ENCODE measurements at places on chromosomes 6 and 20.
A peak's percentile ranks its signal among the peaks of the same experiment; 100 is the strongest.

- no peak for DNase-seq
Measured at GRCh38 chr20:59606566-59606965, 2.2 kb downstream of the PHACTR3 start.

- DNase-seq = no peak
Measured at GRCh38 chr6:20061952-20062351, 150.3 kb downstream of the MBOAT1 start.

- no peak for DNase-seq
Measured at GRCh38 chr6:139007428-139007827, 19.4 kb upstream of the REPS1 start.

DNA sequence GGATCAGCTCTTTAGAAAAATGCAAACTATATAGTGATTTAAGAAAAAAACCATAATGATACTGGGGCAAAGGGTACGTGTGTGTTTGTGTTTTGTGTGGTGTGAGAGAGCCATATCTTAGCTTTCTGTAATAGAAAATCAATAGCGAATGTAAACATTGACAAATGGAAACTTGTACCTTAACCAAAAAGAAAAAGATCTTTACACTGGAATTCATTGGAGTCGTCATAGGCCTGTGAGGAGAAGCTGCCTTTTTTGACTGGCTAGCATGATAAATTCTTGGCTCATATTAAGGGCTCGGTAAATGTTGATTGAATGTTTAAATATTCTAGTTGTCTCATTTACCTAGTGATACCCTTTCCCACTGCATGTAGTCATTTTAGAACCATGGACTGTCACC lies 161.8 kb upstream of the ASCC3 start:
- DNase-seq = no peak

DNA sequence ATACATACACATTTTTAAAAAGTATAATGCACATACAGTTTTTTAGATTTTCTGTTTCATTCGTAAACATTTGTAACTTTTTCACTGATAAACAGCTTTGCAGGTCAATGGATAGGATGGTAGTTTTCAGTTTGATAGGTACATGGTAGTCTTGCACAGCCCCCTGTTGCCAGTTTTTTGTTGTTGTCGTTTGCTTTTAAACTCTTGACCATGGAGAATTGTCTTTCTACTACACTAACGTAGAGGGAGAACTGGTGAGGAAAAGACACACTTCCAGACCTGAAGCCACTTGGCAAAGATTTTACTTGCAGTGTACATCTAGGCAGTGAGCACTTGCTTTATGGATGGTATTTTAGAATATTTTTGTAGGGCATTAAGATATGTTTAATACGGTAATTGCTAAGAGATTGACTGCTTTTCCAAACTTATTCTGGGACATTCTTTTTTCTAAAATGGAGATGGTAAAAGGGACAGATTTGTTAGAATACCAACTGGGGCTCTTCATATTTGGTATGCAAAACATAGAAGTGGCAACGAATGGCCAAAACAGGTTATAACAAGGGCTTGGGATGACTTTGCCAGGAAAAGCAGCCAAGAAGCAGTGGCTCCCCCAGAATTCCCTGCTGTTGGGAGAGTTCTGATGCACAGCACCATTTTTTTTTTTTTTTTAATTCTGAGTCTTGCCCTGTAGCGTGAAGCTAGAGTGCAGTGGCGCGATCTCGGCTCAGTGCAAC lies 1.5 kb downstream of the PYGB start:
- DNase-seq = no peak

DNA sequence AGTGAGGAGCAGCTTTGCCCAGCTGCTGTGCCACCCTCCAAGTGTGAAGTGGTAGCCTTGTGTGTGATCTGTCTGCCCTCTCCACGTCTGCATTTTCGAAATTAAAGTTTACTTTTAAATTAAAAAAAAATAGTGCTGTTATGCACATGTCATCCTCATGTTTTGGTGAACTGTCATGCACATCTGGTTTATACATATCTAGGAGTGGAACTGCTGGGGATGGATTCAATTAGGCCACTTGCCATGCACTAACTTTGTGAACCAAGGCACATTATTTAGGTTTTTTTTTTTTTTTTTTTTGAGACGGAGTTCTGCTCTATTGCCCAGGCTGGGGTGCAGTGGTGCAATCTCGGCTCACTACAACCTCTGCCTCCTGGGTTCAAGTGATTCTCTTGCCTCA lies 3.6 kb downstream of the GTSF1L start:
- DNase-seq = no peak

DNA sequence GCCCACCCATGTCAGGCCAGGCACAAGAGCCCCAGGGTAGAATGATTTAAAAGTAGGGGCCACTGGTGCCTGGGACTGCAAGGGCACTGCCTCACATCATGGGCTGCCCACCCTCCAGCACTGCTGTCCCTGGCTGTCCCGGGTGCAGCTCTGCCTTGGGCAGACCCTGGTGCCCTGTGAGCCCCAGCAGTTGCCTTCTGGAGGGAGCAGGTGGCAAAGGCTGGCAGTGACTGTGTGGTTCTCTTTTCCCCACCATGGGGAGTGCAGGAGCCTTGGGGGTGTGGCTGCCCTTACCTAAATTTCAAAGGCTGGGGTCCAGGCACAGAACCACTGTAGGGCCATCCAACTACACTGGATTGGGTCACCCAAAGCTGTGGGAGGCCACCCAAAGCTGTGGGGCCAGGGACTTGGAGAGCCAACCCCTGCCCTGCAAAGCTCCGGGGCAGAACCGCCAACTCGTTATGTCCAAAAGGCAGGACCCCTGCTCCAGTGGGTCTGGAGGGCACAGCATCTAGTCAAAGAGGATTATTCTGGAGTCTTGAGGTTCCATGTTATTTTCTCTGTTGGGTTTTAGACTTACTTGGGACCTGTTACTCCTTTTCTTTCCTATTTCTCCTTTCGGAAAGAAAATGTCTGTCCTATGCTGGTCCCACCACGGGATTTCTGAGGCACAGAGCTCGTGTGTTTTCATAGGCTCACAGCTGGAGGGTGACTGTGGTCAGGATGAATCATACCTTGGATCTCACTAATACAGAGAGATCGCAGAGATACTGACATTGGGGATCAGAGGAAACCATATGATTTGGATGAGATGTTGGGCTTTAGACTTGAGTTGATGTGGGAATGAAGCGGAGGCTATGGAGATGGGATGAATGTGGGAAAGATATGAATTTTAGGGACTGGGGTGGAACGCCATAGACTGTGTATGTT lies 65.3 kb downstream of the RAMACL start:
- DNase-seq = no peak

- DNase-seq = peak; percentile 84
Measured at GRCh38 chr6:34887753-34888513, at the start of gene TAF11. TAF11 (minus strand) TSS chr6:34888042; CDS start chr6:34887957, 85 bp downstream.

DNA sequence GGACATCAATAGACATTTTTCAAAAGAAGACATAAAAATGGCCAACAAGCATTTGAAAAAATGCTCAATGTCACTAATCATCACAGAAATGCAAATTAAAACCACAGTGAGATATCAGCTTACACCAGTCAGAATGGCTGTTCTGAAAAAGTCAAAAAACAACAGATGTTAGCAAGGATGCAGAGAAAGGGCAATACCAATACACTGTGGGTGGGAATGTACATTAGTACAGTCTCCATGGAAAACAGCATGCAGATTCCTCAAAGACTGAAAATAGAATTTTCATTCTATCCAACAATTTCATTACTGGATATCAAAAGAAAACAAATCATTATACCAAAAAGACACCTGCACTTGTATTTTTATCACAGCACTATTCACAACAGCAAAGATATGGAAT lies 85.3 kb downstream of the DCDC2 start:
- no peak for DNase-seq

DNA sequence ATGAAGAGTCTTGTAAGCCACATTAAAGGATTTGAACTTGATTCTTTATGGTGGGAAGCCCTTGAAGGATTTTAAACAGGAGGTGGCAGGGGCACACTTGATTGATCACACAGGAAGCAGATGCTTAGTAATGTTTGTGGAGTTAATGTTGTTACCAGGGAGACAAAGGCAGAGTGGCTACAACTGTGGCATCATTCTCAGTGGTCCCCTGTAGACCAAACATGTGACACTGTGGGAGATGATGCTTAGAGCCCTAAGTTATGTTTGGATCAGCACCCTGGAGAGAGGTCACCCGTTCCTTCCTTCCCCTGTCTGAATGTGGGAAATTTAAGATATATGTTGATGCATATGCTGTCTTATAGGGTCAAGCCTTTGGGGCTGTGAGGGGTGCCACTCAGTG lies 53.2 kb downstream of the EIF2S2 start:
- DNase-seq = no peak

DNA sequence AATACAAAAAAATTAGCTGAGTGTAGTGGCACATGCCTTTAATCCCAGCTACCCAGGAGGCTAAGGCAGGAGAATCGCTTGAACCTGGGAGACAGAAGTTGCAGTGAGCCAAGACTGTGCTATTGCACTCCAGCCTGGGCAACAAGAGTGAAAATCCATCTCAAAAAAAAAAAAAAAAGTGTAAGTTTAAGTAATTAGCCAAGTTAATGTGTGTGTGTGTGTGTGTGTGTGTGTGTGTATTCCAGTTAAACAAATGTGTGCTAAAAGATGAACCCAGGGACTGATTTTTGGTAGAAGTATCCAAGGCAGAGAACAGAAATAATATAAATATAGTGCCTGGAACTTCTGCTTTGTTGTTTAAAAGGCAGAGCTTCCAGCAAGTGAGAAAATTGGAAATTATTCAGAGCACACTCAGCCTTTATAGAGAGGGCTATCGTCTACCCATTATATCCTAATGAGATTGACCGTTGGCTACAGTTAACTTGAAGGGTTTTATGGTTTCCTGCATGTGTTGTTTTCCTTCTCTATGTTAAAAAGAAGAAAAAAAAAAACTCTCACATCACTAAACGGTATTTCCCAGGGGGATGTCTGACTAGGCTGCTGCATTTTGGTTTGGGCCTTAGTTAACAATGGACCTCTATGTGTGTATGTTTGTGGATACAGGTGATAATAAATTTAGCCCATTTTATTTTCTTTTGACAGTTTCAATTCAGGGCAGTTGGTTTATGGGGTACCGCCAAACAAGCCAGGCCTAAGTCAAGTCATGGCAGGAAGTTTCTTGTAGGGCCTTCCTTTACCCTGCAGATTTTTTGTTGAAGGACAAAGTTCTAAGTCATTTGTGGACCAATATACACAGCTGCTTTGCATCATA lies 9.8 kb downstream of the SOX4 start:
- no peak for DNase-seq

- no peak for DNase-seq
Measured at GRCh38 chr6:156779206-156780094, 2.3 kb downstream of the ARID1B start.

GRCh38 chr6:3761989-3762270 lies 10.4 kb upstream of the PXDC1 start:
- no peak for DNase-seq

- no peak for DNase-seq
Measured at GRCh38 chr6:115456848-115457247, 603.8 kb downstream of the FRK start.

DNA sequence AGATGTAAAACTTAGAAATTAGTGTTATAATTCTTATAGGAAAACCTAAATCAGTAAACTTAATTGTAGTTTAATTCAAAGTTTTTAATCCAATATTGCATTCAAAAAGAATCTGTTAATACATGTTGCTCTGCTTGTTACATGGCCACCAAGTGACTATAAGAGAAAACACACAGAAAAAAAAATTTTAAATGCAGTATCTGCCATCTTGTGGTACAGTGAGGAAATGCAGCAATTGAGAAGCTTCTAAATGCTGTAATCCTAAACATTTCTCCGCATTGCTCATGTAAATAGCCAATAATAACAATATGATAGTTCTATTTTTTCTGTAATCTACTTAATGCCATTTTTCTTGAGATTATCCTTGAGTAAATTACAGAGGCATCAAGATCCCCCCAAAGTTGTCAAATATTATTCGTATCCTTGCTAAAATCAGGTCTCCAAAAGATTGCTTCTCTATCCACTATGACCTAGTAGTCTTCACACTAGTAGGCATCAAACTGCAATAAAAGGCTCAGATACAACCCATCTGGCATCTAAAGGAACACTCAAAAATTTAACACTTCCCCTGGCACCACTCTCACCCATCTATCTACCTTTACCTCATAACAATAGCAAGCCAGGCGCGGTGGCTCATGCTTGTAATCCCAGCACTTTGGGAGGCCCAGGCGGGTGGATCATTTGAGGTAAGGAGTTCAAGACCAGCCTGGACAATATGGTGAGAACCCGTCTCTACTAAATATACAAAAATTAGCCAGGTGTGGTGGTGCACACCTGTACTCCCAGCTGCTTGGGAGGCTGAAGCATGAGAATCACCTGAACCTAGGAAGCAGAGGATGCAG lies 34.6 kb downstream of the HDAC2 start:
- peak; percentile 26 for DNase-seq

DNA sequence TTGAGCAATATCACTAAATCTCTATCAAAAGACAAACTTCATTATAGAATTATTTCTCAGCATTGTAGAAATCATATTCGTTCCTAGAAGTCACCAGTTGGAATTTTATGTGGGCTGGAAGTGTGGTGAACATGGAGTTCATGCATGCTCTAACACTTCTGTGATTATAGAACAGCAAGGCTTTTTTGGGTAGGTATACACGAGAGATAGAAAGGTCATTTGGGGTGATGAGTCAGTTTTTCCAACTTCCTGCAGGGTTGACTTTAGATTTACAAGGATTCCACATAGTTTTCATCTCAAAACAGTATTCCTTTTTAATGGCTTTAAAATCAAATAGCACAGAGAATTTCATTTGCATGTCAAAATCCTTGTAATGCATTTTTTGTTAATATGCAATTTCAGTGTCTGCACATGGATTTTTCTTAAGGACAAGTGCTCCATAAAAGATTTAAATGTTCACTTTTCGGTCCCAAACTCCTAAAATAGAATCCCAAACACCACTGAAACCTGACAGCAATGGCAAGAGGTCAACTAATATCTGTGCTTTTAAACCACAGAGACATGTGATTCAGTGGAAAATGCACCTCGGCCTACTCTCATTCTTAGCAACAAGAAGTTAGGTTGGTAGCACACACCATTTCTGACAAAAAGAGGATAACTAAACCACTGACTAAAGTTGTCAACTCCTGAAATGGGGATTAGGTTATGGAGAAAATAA lies 211.0 kb downstream of the MOXD1 start:
- no peak for DNase-seq

GRCh38 chr20:17500271-17500670 lies 30.9 kb downstream of the BFSP1 start:
- DNase-seq = no peak
